ENCODE measurements at places on chromosomes 6 and 20.
A peak's percentile ranks its signal among the peaks of the same experiment; 100 is the strongest.

DNA sequence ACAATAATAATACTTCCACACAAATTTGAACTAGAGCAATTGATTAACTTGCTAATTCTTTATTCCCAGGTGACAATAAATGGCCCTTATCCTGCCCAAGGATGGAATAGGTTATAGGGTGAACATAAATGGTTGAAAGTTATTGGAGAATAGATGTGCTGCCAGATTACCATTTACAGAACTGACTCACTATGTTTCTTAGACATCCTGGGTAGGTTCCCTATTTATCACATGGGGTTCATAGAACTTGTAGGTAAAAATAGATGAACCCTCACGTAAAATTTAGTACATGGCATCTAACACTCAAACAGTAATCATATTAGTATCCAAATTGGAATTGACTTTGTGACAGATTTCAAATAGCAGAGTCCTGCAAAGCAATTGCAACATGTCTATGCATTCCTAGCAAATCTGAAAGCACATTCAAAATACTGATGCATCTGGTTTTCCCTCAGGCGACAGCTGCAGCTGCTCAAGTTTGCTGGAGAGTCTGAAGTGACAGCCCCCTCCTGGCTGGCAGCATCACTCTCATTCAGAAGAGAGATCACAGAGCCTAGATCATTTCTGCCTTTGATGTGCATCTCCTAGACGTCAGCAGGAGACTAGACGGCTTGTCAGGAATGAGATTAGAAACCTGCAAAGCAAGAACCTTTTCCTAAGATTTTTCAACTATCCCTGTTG, 80.2 kb upstream of the RNF217 start:
- DNase-seq, result no peak

GRCh38 chr20:46305331-46305972, 2.8 kb downstream of the CDH22 start:
- no peak for DNase-seq

GRCh38 chr6:44561060-44561623, 173.6 kb downstream of the CDC5L start:
- no peak for DNase-seq

GRCh38 chr6:20583444-20583800, 49.2 kb downstream of the CDKAL1 start:
- no peak for DNase-seq

- peak; percentile 28 for DNase-seq
Measured at GRCh38 chr20:47315339-47316056, 41.0 kb downstream of the ZMYND8 start.

GRCh38 chr20:47332381-47333206, 23.9 kb downstream of the ZMYND8 start:
- no peak for DNase-seq

GRCh38 chr20:10719740-10720385, 46.1 kb upstream of the JAG1 start:
- DNase-seq, result no peak

- DNase-seq, result no peak
Measured at GRCh38 chr6:135546680-135547418, 49.3 kb upstream of the AHI1 start.

- DNase-seq, result no peak
Measured at GRCh38 chr6:131258816-131259476, 123.7 kb downstream of the AKAP7 start.

GRCh38 chr20:59441860-59442810, 141.7 kb downstream of the EDN3 start:
- DNase-seq, result no peak

DNA sequence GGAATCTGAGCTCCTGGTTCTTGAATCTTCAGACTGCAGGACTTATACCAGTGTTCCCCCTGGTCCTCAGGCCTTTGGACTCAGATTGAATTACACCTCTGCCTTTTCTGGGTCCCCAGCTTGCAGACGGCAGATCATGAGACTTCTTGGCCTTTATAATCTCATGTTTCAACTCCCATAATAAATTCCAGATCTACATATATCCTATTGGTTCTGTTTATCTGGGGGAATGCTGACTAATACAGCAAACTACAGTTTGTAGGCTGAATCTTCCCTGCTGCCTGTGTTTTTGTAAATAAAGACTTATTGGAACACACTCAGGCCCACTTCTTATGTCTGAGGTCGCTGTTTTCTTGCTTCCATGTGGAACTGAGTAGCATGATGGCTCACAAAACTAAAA, 184.7 kb downstream of the HDGFL1 start:
- no peak for DNase-seq

DNA sequence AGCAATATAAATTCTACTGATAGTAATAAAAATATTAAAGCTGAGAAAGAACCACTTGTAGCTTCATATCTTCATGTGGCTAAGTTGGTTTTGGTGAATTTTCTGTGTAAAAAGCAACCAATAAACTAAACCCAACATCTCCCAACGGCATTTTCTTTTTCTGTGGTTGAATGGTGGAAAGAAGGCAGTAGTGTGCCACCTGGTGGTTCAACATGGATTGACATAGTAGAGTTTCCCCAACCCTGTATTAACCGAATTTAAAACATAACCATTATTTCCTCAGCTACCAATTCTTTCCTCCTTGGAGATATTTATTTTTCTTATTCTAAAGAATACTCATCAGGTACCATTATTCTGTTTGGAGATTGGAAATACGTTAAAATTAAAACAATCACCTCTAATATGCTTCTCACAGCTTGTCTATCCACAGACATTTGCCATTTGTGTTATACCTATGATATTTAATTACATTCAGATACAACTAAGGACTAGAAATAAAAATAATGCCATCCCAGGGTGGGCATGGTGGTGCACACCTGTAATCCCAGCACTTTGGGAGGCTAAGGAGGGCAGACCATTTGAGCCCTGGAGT, 117.1 kb upstream of the EEF1E1 start:
- DNase-seq, result no peak

DNA sequence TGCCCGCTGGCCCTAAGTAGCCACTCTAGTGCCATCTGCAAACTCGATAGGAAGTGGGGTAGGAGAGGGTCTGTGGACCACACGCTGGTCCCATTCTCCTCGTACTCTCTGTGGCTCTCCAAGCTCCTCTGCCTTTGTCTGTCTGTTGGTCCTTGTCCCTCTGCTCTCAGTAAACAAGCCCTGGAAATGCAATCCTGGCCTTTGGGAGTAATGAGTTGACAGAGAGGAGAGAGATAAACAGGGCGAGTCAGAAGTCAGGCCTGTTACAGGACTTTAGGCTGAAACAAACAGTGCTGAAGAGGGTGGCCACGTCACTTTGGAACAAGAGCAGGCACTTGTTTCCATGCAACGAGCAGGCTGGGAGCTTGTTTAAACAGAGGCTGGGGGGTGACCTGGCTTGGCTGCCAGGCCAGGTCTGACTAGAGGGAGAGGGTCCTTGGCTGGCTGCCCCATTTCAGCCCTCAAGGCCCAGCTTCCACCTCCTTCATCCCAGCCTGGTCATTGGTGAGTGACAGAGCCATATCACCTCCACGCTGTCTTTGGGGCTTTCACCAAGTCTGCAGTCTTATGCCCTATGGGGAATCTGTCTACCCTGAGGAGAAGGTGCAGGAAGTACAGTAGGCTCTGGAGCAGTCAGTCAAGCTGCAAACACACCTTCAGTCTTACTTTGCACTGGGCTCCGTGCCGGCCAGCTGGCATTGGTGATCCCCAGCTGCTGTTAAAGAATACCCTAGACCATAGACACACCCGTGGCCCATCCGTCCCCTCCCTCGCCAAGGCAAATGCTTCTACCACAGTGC, 22.6 kb downstream of the FOXP4 start:
- peak; percentile 32 for DNase-seq

DNA sequence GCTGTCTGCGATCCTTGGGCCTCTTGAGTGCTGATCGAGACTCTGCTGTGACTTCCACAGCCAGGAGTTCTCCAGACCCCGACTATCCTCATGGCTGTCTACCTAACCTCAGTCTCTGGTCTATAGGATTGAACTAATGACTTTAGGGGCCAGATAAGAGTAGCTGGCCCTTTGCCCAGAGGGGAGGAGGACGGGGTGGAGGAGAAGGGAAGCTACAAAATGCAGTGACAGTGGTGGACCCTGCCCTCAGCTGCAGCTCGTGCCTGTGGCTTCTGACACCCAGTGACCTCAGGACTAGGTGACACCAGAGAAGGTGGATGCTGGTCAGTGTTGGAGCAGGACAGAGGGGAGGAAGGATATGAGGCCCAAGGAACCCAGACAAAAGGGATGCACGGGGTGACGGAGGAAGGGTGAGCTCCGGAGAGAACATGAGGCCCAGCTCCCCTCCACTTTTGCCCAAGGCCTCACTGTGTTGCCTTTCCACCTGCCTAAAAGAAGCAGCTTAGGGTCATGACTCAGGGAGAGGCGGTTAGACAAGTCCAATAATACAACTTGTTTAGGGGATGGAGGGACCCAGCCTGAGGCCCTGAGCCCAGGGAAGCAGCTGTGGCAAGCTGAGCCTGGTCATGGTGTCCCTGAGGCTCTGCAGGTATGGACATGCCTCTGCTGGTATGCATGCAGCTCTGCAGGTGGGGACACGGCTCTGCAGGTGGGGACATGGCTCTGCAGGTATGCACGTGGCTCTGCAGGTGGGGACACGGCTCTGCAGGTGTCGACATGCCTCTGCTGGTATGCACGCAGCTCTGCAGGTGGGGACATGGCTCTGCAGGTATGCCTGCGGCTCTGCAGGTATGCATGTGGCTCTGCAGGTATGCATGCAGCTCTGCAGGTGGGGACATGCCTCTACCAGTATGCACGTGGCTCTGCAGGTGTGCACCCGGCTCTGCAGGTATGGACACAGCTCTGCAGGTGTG, 67.7 kb downstream of the SYNJ2 start:
- no peak for DNase-seq

GRCh38 chr6:52641388-52641787, 29.5 kb upstream of the TMEM14A start:
- no peak for DNase-seq

DNA sequence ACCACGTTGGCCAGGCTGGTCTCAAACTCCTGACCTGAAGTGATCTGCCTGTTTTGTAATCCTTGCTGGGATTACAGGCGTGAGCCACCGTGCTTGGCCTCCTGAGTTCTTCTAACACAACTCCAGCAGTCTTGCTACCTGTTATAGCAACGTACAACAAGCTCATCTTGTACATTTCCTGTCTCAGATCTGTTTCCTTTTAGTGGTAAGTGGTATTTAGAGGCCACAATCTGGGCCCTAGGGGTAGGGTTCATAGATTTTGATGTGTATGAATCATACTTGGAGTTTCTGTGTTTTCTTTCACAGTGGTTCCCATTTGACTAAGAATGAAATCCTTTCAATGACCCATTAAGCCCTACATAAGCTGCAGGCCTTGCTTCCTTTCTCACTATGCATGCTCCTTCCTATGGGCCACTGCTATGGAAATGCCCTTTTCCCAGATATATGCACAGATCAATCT, 27.1 kb upstream of the SYNCRIP start:
- no peak for DNase-seq

DNA sequence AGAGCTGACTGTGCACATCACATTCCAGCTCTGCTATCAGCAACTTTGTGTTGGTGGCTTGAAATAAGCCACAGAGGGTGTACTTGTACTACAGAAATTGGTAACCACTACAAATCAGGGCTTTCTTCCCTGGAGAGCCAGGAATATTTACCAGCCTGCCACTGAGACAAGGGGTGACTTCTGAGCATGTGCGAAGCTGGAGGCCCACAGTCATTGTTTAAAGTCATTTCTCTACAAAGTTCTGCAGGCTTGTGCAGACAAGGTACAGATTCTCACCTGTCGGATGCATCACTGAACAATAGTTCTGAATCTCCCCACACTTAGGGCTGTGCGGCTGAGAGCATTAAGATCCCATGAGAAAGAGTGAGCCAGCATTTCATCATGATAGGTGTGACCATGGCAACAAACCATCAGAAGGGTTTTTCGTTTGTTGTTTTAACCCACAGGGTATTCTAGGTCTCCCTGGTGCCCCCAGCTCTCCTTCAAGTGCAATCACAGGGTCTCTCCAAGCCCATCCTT, 292.8 kb downstream of the CDC5L start:
- no peak for DNase-seq

- DNase-seq, result no peak
Measured at GRCh38 chr6:155100087-155100486, 105.0 kb downstream of the TIAM2 start.

DNA sequence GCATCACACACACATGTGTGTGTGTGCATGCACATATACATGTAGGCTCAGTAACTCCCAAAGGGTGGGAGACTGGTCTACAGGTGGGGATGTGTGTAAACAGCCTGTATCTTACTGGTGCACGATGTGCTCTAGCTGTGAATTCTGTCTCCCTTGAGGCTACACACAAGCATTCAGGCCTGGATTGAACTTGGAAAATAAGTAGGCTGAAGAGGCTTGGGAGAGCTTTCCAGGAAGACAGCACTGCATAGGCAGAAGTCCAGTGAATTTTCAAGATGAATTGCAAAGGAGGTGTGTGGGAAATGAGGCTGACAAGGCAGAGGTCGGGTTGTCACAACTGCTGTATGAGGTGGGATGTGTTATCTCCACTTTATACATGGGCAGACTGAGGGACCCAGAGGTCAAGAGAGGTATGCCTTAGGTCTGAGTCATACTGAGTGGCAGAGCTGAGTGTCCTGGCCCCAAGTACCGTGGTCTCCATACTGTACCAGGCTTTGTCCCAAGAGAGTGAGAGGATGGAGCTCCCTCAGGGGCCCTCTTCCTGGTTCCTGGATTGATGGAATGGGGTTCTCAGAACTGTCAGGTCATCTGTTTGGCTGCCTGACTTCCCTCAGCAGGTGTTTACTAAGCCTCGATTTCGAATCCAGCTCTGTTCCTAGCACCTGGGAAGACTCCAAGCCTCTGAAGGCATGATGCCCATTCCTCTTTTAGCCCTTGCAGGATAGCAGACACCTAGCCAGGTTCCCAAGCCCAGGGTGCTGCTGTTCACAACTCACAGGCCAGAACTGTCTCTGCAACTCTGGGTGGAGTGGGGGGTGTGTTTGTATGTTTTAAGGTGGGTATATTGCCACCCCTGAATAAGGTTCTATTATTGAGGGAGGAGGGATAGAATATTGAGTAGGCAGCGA, 14.4 kb downstream of the SNPH start:
- DNase-seq, result no peak

DNA sequence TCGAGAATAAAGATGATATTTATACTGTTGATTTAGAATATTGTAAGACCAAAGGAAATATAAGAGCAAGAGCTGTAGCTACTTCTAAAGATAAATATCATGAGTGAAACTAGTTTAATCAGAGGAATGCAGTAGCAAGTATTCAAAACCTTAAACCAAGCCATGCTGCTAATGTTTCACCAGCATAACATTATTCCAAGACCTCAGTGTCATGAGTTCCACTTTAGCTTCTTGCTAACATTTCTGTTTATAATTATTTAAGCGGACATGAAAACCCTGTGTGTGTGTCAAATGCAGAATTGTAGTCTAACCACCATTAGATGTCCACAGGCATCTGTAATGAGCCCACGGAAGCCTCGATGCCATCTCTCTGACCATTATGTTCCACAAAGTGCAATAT, 752.6 kb upstream of the MARCKS start:
- no peak for DNase-seq

GRCh38 chr6:37061157-37061804, 55.8 kb downstream of the FGD2 start:
- no peak for DNase-seq
